Aorta (tissue), 5 donors: ENCODE measurements at places on chromosomes 7 and 10.

GRCh38 chr7:55425141-55425752 is 60.1 kb downstream of the LANCL2 start:
- no peak overlapping the region for H3K27ac ChIP-seq
- no peak for DNase-seq
- no peak overlapping the region for H3K4me3 ChIP-seq
- H3K27me3 ChIP-seq, result no peaks in the 10 kb centered on the region
- no peaks in the 10 kb centered on the region for H3K36me3 ChIP-seq
- H3K4me1 ChIP-seq, result no peaks in the 10 kb centered on the region

- no peaks in the 10 kb centered on the region for H3K4me1 ChIP-seq
- H3K36me3 ChIP-seq, result no peaks in the 10 kb centered on the region
- H3K27me3 ChIP-seq, result no peaks in the 10 kb centered on the region
- H3K27ac ChIP-seq, result no peak overlapping the region
These were observed 30.4 kb downstream of the CNTNAP2 start for GRCh38 chr7:146146831-146147486.

GRCh38 chr10:101162677-101163076 is 31.6 kb downstream of the TLX1 start:
- no peaks in the 10 kb centered on the region for H3K36me3 ChIP-seq
- H3K4me1 ChIP-seq, result no peaks in the 10 kb centered on the region
- no peak overlapping the region for H3K27ac ChIP-seq

- no peaks in the 10 kb centered on the region for H3K4me1 ChIP-seq
- H3K4me3 ChIP-seq, result no peak overlapping the region
- no peak overlapping the region for H3K27ac ChIP-seq
- no peak for DNase-seq
- no peaks in the 10 kb centered on the region for H3K27me3 ChIP-seq
- no peaks in the 10 kb centered on the region for H3K36me3 ChIP-seq
These were observed 131.4 kb upstream of the ODAD2 start for GRCh38 chr10:28130267-28130666.

- no peaks in the 10 kb centered on the region for H3K27me3 ChIP-seq
- no peak for DNase-seq
- no peak overlapping the region for H3K27ac ChIP-seq
- H3K4me1 ChIP-seq, result no peaks in the 10 kb centered on the region
These were observed 18.1 kb upstream of the FAM53B start for GRCh38 chr10:124762281-124762680.
